Stimulated activated CD4-positive, alpha-beta T cell treated with anti-CD3 and anti-CD28 coated beads, TNF-alpha, amount 100 ng/mL, for 48 hours (primary cell): ENCODE measurements at places on chromosomes 7 and 10.

- DNase-seq = no peak
These were observed 78.1 kb downstream of the INHBA start for GRCh38 chr7:41624818-41625217.

- no peak for DNase-seq
These were observed 114.1 kb downstream of the SLC16A9 start for GRCh38 chr10:59595593-59595992.

DNA sequence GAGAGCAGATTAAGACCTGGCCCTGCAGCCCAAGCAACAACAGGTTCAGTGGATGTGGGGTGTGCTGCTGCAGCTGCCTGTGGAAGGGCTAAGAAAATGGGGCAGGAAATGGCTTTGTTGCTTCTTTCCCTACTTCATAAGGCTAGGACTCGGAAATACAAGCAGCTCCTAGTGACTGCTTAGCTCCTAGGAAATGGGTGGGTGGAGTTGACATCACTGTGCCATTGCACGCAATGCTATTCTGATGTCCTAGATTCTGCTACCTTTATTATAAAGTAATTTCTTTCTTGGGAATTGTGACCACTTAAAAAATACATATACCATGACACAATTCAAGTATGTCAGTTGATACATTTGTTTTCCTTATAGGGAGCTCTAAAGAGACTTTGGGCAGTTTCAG lies 155.8 kb downstream of the FANK1 start:
- DNase-seq = no peak

DNA sequence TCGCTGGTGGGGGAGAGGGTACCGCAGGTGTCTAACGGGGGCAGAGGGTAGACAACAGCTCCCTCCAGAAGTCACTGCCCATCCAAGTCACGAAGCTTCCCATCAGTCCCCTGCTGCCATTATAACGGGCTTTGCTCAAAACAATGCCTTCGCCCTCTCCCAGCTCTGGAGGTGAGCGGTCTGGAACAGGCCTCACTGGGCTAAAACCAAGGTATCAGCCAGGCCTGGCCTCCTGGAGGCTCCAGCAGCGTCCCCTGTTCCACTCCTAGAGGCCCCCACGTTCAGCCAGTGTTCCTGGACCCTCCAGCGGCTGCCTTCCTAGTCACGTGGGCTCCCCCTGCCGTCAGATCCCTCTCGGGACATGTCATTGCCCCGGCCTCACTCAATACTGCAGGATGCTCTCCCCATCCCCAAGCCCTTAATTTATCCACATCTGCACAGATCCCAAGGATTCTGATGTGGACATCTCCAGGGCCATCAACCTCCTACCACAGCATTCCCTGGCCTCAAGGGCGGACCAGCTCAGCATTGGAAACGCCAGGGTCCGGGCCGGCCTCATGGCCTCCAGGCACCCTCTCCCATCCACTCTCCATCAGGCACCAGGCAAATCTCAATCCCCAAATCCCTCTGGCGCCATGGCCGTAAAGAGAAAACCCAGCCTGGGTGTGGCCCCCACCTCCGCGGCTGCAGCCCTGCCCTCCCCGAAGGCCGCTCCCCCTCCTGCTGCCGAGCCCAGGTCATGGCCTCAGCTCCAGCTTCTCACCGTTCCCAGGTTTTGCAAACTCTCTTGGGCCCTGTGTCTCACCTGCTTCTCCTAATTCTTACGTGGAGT lies 104.1 kb upstream of the FAM20C start:
- no peak for DNase-seq

DNA sequence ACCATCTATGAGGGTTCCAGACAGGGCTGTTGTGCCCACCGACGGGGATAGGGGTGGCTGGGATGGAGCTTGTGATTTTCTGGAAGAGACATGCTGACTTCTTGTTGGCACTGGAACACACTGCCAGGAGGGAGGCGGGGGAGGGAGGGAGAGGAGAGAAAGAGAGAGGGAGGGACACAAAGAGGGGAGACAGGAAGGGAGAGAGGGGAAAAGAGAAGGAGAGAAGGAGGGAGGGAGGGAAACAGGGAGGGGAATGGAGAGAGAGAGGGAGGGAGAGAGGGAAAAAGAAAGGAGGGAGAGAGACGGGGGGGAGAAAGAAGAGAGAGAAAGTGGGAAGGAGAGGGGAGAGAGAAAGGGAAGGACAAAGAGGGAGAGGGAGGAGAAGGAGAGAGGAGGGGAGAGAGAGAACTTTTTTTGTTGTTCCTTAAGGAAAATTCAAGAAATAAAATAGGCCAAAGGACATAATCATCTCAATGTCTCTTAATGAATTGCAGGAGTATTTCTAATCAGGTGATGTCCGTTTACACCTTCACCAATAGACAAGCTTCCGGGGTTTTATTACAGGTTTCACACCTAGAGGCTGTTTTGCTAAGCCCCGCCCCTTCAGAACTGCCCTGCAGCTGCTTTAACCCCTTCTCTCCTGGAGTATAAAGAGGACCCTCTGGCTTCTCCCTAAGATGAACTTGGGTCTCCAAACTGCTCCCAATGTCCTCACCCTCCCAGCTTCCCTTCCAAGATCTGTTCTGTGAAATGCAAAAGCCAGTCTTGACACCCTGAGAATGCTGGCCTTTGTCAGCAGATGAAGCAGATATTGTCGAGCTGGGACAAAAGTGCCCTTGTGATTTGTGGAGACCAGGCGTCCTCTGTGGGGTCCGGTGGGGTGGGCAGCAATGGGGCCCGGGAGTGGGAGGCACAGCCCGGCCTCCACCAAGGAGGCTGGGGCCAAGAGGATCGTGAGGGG lies 82.0 kb upstream of the GTF2IRD1 start:
- DNase-seq = no peak

DNA sequence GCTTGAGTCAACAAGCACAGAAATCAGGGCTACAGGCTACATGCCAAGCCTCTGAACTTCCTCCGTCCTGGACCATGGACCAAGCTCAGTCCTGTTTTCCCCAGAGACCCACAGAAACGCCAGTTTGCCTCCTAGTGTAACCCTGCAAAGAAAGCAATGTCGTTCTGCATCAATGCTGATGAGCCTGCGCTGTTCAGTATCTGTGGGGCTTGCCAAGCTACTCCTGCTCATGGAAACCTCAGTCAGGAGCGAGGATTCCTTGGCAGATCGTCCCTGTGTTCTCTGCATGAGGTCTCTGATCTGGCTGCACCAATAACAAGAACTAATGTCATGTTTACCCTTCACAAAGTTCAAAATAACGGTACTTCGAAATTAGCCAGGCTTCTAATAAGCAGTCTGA lies 495.5 kb upstream of the C7orf33 start:
- no peak for DNase-seq

DNA sequence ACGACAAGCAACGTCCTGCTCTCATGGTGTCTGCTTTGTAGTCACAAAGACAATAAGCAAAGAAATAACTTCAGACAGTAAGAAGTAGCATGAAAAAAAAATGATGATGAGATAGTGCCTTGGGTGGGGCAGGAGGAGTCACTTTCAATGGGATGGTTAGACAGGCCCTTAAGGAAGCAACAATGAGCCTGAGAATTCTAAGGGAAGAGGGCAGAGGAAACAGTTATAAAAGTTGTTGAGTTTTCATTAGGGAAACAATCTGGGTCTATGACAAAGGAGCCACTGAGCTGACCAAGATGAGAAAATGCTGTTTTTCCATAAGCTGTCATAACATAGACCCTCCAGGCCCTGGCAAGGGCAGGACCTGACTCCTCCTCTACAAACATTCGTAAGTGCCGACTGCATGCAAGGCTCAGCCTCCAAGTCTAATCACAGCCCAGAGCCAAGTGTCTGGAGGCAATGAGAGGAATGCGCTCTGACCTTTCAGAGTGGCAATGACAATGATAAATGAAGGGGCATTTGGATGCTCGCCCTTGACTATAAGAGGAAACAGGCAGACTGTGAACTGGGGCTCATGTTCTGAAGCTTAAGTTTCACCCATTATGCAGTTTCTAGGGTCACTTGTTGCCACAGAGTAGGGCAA lies 43.7 kb downstream of the PPP1R3C start:
- no peak for DNase-seq

DNA sequence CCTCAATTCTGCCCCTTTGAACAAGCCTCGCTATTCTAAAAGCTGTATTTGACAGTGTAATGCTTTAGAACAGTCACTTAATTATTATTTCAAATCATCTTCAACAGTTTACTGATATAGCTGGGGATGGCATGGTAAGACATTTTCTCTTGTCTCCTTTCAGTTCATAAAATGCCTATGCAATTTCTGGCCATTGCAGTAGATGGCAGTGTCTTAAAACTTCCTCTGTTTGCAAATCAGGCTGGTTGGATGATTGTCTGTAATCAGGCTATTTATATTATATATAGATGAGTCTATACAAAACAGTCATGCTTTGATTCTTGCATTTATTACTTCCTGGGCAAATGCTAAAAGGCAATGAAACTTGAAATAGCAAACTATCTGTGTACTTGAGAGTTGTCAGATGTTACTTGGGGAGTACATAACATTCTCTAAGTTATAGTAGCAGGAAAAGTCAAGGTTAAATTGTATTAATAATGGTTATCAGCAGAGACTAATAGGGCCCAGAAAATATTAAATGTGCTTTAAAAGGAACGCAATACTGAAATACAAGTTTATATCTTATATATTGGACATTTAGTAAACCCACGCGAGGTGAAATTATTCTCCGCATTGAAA lies 55.5 kb upstream of the LHFPL3 start:
- no peak for DNase-seq

- DNase-seq = no peak
These were observed 59.2 kb upstream of the JCAD start for GRCh38 chr10:30118590-30118989.

DNA sequence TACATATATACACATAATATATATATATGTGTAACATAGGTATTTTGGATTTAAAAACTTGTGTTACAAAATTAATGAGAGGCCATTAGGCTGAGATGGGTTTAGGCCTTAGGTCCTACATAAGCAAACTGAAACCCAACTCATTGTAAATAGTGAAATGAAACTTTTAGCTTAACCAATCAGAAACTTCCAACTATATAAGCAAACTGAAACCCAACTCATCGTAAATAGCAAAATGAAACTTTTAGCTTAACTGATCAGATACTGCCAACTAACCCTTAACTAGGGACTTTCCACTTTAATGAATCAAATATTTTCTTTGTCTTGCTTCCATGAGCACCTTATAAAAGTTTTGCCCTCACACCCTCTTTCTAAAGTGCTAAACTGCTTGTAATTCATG lies 17.3 kb upstream of the SAMD9L start:
- no peak for DNase-seq

GRCh38 chr7:115260381-115260780 lies 338.5 kb downstream of the MDFIC start:
- no peak for DNase-seq

GRCh38 chr7:106057962-106058927 lies 53.9 kb downstream of the SYPL1 start:
- no peak for DNase-seq

GRCh38 chr7:151978616-151979015 lies 22.4 kb downstream of the GALNTL5 start:
- DNase-seq = no peak

DNA sequence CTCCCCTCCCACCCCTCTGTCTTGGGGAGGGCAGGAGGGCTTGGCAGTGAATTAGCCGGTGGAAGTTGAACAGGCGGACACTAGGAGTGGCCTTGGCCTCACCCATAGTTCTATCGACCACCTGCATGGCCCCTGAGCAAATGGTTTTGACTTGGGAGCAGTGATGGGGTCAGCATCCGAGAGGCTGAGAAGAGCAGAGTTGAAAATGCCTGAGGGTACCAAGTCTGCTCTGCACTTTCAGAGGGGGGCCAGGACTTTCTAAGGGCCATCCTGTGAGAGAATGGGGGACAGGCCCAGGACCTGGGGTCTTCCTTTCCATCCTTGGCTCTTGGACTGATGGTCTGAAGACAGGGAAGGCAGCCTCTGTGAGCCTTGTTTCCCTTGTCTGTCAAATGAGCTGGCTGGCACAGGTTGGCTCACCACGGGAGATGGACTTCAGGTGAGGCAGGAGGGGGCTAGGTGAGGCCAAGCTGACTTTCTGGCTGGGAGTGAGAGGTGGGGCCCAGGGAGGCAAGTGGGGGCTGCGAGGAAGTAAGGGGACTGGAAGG lies 29.4 kb downstream of the CDH23 start:
- DNase-seq = no peak

- DNase-seq = peak; percentile 53
These were observed 14.4 kb upstream of the AHCYL2 start for GRCh38 chr7:129210256-129210988.

GRCh38 chr10:70557086-70557845 lies 45.3 kb downstream of the PRF1 start:
- DNase-seq = no peak

GRCh38 chr10:62658516-62658915 lies 146.0 kb upstream of the ADO start:
- DNase-seq = no peak

DNA sequence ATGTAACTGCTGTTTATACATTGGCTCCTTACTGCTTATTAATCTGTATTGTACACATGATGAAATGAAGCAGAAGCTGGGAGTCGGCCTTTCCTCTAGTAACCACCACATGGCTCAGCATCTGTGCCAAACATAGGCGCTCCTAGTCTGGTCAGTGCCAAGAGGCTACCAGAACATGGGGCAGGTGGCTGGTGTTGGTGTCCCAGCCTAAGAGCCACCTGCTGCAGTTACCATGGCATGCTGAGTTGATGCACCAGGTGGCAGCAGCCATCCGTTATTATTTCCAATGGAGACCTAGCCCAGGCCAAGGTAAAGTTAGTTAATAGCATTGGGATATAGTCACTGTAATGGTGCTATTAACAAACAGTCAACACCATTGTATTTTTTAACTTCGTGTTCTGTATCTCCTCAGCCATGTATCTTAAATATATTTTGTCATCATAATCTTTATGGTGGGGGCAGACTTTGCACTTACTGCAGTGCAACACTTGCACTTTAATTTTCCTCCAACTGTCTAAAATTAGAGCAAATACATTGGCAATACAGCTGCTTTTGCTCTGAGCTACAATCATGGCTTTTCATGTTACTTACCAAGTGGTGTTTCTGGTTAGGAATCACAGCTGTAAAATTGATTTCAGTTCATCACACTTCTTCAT lies 33.1 kb downstream of the HBP1 start:
- DNase-seq = no peak

DNA sequence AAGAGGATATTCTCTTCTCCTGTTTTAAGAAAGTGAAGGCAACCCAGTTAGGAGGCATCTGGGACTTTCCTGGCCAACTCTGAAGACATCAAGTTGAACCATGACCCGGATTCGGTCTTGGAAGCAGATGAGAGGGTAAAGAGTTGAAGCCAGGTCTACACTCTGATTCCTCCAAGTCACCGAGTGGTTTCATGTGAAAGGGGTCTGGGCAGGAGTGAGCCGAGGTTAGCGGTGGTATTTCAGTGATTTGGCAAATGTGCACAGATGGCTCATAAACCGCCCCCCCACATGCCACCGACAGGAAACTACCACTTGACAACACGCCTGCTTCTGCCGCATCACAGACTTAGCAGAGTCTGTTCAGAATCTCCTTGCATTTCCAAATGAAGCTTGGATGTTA lies 11.4 kb upstream of the REPIN1 start:
- DNase-seq = peak; percentile 53
